ENCODE measurements at places on chromosomes 6 and 20.

DNA sequence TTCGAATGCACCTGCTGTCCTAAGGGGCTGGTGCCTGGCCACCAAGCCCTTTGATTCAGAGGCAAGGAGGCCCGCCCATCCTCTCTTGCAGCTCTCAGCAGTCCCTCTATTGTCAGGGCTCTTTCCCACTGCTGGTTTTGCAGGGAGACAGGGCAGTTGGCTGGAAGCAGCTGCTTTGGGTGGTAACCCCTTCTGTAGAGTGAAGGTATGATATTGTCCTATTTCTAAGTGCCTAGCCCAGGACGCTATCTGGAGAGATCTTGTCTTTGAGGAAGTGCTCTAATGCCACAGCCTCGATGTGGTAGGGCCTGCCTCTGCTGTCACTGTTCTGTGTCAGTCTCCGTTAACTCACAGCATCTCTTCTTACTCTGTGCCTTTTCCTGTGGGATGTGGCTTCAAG is 5.6 kb downstream of the PLCG1 start:
- DNase-seq: no peak

DNA sequence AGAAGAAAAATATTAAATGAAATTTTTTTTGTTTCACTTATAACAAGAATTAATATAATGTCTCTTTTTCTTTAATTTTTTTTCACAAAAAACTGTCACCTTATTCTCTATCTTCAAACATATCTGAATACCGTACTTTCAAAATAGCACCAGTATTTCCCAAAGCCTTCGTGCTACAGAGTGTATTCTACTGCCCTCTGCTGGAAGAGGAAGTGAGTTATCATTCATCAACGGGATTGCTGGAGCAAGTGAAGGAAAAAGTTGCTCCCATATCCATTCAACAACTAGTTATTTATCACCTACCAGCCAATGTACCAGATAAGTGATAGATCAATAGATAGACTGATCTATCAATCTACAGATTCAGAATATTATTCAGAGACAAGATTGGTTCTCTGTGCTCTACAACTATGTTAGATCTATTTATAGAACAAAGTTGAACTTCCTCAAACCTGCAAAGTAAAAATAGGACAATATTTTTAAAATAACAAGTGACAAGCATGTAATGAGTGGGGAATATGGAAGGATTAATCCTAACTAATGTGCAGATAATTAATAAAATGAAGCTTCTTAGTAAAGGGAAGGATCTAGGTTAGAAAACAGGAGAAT is 26.7 kb upstream of the TFAP2B start:
- DNase-seq: no peak

DNA sequence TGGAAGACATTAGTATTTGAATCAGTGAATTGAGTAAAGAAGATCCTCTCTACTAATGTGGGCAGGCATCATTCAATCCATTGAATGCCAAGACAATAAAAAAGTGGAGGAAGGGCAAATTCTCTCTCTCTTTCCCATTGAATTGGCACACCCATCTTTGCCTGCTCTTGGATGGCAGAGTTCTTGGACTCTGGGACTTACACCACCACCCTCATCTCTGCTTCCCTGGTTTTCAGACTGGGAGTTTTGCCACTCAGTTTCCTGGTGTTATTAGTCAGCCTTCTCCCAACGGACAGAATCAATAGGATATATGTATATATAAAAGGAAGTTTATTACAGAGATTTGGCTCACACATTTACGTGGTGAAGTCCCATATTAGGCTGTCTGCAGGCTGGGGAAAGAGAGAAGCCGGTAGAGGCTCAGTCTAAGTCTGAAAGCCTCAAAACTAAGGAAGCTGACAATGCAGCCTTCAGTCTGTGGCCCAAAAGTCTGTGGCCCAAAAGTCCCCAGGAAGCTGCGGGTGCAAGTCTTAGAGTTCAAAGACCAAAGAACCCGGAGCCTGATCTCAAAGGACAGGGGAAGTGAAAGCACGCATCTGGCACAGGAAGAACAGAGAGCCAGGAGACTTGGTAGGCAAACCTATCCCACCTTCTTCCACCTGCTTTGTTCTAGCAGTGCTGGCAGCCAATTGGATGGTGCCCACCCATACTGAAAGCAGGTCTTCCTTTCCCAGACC is 64.4 kb downstream of the SMPDL3A start:
- no peak for DNase-seq

- DNase-seq: no peak
These were observed 527 bp downstream of the NFKBIL1 start for GRCh38 chr6:31547727-31548543.

DNA sequence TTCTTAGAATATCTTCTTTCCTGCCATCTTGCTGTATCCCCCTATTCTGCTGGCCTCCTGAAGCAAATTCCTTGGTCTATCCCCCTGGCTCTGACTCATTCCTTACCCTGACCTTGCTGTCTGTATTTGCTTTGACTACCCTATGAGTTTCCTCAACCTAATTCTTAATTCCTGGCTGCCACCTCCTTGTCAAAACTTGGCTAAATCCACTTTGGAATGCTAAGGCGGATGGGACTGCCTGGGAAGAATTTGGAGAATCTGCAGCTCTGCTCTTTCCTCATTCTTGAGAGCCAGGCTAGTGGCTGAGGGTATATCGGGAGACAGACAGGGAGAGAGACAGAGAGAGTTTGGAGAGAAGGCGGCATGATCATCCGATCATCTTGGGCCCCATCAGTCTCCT is 24.4 kb downstream of the CAP2 start:
- DNase-seq: no peak

- DNase-seq: no peak
These were observed 125.2 kb downstream of the PACRG start for GRCh38 chr6:162852840-162853577.

- DNase-seq: no peak
These were observed 154.0 kb downstream of the CLVS2 start for GRCh38 chr6:123150076-123150475.

Data from activated T-cell treated with anti-CD3 and anti-CD28 coated beads for 48 hours (primary cell).